Immature natural killer cell (primary cell): ENCODE measurements at places on chromosomes 2 and 18. TPM values are rescaled to one million over a fixed set of nuclear protein-coding genes. Genes with fewer than 3 reads are reported as not detected.

- no peaks in the 10 kb centered on the region for H3K36me3 ChIP-seq
- peaks cover 2% of the 10 kb centered on the region for H3K27me3 ChIP-seq
- no peak overlapping the region for H3K27ac ChIP-seq
These were observed 2.8 kb downstream of the ATG4B start for GRCh38 chr2:241640165-241640795.

SUCLG1 gene
- polyA plus RNA-seq = 99.2 TPM

GRCh38 chr2:120953066-120953756 is 217.5 kb downstream of the GLI2 start:
- H3K27ac ChIP-seq = no peak overlapping the region
- no peaks in the 10 kb centered on the region for H3K4me1 ChIP-seq
- no peak overlapping the region for H3K4me3 ChIP-seq
- no peaks in the 10 kb centered on the region for H3K27me3 ChIP-seq

- no peaks in the 10 kb centered on the region for H3K36me3 ChIP-seq
- no peak overlapping the region for H3K27ac ChIP-seq
- no peak overlapping the region for H3K4me3 ChIP-seq
- no peak for DNase-seq
These were observed 27.2 kb upstream of the FAM136A start for GRCh38 chr2:70328921-70329561.

DNA sequence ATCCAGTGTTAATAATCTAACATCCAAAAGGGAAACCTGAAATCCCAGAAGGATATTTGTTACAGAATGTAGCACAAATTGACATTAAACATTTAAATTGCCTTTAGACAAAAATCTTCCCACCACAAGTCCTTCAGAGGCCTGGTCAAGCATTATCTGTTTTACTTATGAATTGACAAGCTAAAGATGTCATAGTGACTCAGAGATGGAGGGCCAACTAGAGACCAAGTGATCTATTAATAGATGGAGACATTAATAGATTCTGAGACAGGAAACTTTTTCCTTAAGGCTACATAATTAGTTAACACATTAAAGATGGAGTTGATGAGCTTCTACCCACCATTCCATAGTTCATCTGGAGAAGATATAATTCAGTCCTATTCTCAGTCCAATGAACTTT is 526.2 kb downstream of the IRS1 start:
- no peaks in the 10 kb centered on the region for H3K36me3 ChIP-seq
- H3K4me3 ChIP-seq = no peak overlapping the region
- H3K27me3 ChIP-seq = no peaks in the 10 kb centered on the region
- H3K27ac ChIP-seq = no peak overlapping the region
- H3K4me1 ChIP-seq = no peaks in the 10 kb centered on the region

TMEFF2 gene
- polyA plus RNA-seq = not detected

DNA sequence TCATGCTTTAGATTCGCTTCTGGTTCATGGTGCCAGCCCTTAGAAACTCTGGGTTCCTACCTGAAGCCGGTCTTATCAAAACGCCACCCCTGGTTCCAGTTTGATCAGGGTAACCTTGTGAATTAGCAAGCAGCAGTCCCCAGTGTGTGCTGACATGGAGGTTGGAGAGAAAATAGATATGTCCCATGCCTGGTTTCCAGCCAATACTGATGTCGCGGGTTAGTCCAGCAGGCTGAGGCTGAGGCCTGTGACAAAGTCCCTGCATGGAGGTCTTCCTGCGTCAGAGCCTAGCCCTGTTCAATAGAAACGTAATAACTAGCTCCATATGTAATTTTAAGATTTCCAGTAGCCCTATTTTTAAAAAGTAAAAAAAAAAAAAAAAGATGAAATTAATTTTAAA is 28.2 kb downstream of the LPIN1 start:
- peaks cover 1% of the 10 kb centered on the region for H3K27me3 ChIP-seq
- DNase-seq = no peak
- peaks cover 23% of the 10 kb centered on the region for H3K36me3 ChIP-seq
- peaks cover 56% of the 10 kb centered on the region for H3K4me1 ChIP-seq

DNA sequence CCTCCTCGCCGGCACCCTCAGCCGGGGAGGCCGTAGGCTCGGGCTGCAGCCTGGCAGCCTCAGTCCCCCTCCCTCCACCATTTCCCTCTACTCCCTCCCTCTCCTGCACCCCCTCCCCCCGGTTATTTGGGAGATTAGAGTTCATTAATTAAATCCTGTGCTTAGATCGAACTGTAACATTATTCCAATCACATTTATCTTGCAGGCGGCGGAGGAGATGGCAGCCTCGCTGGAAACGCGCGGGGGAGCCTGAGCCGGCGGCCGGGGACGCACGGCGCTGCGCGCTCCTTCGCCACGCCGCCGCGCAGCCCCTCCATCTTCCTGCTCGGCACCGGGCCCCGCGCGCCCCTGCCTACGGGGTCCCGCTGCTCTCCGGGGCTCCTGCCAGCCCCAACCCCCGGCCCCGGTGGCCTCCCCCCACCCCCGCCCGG is at the start of gene ST8SIA3:
ST8SIA3 (plus strand) TSS at position 287 of the 431 bp plus-strand sequence. CDS start 290 bp downstream, outside the sequence.
- H3K27ac ChIP-seq = no peak within 1 kb of the TSS
- H3K4me1 ChIP-seq = no peaks in the 10 kb centered on the region

- H3K27me3 ChIP-seq = no peaks in the 10 kb centered on the region
- no peak overlapping the region for H3K4me3 ChIP-seq
- no peak for DNase-seq
- no peak overlapping the region for H3K27ac ChIP-seq
These were observed 13.9 kb downstream of the GDF7 start for GRCh38 chr2:20680744-20681375.

- H3K27me3 ChIP-seq = peaks cover 22% of the 10 kb centered on the region
- no peaks in the 10 kb centered on the region for H3K36me3 ChIP-seq
- peak overlapping the region; percentile 98 for H3K4me3 ChIP-seq
- no peak for DNase-seq
These were observed 1.5 kb upstream of the BUB1 start for GRCh38 chr2:110679337-110679707.

DNA sequence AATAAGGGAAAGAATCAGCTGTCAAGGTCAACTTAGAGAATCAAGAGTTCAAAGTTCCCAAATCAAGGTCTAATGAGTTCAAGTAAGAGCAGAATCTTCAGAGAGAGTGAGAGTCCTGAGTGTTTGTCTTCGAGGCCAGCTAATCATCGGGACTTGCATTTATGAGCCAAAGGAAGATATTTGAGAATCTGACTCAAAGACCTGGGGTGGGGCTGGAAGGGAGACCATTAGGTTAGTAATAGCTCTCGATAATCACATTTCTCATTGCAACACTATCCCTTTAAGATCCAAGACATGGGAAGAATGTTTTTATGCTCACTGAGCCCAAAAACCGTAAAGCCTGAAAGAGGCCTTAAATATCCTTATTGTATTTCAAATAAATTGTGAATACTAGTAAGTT is 72.0 kb upstream of the FSHR start:
- no peak for DNase-seq
- H3K27ac ChIP-seq = no peak overlapping the region
- no peaks in the 10 kb centered on the region for H3K4me1 ChIP-seq
- H3K4me3 ChIP-seq = no peak overlapping the region
- H3K36me3 ChIP-seq = no peaks in the 10 kb centered on the region
- H3K27me3 ChIP-seq = no peaks in the 10 kb centered on the region

UGT1A8 gene
- polyA plus RNA-seq = not detected

CAPN14 gene
- not detected for polyA plus RNA-seq

MBOAT2 gene
- polyA plus RNA-seq = 2.2 TPM

DNA sequence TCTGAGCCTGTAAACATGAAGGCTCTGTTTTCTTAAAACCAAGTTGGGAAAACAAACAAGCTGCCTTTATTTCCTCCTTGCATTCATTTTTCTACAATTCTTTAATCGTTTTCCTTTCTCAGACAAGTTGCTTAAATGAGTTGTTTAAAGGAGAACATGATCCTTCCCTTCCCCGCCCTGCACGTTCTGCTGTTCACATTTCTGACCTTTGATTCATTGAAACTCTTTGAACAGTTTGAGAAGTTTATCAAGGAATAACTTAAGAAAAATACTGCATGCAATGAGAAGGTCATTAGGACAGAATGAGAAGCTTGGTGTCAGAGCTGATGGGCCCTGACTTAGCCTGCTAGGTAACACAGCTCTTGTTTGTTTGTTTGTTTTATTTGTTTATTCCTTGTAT is 181.6 kb downstream of the PARD3B start:
- no peaks in the 10 kb centered on the region for H3K4me1 ChIP-seq
- H3K27me3 ChIP-seq = no peaks in the 10 kb centered on the region
- H3K36me3 ChIP-seq = no peaks in the 10 kb centered on the region
- no peak overlapping the region for H3K27ac ChIP-seq
- H3K4me3 ChIP-seq = no peak overlapping the region

DNA sequence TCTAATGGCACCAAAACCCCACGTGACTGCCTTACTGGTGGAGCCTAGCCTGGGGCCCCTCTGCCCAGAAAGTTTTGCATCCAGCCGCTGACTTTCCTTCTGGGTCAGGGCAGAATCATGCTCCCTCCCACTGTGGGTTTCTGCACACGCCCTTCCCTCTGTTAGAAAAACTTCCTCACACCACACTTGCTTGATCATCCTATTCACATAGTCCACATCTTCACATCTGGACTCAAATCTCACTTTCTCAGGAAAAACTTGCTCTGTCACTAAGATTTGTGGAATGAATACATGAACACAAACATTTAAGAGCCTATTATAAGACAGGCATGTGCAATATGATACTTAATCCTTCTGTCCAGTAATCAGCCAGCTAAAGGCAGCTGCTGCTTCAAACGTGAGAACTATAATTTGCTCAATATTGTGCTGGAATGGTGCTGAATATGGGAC is 274.7 kb downstream of the RND3 start:
- no peak overlapping the region for H3K4me3 ChIP-seq
- H3K27me3 ChIP-seq = no peaks in the 10 kb centered on the region
- H3K36me3 ChIP-seq = no peaks in the 10 kb centered on the region
- H3K27ac ChIP-seq = no peak overlapping the region
- H3K4me1 ChIP-seq = no peaks in the 10 kb centered on the region
- no peak for DNase-seq

DNA sequence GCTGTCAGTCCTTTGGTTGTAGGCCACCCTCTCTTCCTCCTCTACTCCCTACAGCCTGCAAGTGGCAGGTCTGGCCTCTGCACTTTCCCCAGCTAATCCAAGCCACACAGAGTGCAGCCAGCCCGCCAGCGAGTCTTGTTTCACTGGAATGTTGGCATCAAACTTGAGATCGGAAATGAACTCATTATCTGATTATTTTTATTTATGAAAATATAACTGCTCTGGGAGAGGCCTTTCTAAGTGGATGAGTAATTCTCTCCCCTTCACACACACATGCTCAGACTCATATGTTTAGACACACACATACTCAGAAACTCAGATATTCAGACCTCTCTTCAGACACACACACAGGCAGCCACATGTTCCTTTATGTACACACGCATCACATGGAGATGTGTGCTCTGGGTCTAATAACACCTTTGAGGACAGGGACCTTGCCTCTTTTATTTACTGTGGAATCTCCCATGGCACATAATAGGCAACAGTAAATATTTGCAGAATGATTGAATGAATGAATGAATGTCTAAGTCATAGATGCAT is 151.3 kb downstream of the ZFP36L2 start:
- no peaks in the 10 kb centered on the region for H3K27me3 ChIP-seq
- H3K4me1 ChIP-seq = no peaks in the 10 kb centered on the region
- no peak overlapping the region for H3K4me3 ChIP-seq
- no peaks in the 10 kb centered on the region for H3K36me3 ChIP-seq
